Islet precursor cell (in vitro differentiated cells): ENCODE measurements at places on chromosomes 5 and 9.

DNA sequence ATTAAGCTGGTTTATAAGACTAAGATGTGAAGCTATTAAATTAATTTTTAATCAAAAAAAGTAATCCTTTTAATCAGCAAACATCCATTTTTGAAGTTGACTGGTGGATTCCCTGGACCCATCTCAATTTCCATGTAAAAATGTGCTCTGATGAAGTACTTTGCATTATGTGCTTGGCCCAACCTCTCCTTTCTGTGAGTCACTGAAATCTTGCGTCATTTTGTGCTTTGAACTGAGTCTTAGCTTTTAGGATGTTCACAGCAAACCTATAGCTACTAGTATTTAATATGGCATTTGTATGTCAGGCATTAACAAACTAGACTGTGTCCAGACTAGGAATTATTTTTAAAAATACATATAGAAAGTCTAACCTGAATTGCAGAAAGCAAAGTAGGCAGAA is 55.0 kb upstream of the CDH12 start:
- DNase-seq = no peak

DNA sequence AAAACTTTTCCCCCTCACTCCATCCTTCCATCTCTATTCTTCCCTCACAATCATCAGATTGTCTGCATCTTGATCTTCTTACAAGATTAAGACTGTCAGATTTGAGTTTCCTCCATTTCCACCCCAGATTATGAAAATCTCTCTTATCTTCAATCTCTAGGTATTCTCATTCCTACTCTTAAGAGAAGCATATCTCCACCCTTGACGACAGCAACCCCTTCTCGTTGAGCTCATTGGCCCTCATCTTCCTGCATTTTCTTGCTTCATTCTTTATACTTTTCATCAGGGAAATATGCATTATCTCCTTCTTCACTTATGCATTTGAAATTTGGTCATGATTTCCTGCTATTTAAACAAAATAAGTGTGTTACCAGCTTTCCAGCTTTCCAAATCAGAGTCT is 301.3 kb downstream of the DNAH5 start:
- no peak for DNase-seq

DNA sequence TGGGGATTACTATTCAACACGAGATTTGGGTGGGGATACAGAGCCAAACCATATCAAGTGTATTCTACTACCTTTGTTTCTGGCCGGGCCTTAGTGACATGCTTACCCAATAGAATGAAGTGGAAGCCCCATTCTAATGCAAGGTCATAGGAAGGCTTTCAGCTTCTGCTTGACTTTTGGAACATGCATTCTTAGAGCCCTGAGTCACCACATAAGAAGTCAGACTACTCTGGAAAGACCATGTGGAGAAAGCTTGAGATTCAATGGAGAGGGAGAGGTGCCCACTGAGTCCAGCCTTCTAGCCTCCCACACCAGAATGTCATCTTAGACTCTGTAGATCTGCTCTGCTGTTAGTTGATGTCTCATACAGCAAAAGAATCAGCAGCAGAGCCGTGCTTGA is 155.7 kb upstream of the FBN2 start:
- DNase-seq = no peak

DNA sequence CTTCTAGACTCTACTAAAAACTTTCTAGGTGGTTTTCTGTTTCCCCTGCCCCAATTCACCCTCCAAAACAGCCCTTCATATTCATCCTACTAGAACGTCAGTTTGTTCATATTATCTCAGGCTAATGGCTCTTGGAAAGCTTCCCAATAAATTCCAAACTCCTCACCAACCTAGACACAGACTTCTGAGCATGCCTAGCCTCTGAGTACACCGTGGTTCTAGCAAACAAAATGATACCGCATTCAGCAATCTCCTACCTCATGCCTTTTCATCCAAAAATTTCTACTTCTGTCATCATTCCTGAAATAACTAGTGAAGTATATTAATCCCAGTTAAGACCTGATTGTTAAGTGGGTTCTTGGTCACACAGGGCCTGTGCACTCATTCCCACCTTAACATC is 46.5 kb upstream of the NR5A1 start:
- DNase-seq = no peak

DNA sequence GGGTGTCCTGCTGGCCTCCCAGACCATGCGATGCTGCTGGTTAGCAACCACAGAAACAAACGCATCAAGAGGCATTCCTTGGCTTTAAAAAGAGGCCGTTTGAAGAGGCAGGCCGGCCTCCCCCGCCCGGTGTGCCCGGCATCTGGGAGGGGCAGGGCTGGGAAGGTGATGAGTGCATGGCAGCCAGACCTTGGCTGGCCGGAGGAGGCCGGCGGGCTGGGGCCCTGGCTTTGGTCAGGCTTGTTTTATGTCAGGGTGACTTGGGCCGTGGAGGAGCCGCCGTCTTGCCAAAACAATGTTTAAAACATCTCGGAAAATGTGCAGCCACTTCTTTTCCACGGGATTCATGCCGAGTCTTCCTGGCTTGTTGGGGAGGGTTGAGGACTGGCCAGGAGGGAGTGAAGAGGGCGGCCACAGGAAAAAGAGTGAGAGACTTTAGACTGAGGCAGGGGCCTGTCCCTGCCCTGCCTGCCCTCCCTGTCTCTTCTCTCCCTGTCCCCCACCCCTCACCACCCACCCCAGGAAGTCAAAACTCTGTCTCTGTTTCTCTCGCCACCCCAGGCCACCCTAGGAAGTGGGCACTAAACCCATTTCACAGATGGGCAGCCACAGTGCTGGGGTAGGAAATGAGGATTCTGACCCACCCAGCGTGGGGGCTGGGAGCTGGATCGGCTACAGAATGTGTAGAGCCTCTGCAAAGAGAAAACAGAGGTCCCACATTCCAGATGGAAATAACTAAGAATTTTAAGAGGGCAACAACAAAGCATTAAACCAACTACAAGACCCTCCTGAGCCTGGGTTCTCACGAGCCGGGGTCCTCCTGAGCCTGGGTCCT is 143.0 kb downstream of the RXRA start:
- peak; percentile 73 for DNase-seq

DNA sequence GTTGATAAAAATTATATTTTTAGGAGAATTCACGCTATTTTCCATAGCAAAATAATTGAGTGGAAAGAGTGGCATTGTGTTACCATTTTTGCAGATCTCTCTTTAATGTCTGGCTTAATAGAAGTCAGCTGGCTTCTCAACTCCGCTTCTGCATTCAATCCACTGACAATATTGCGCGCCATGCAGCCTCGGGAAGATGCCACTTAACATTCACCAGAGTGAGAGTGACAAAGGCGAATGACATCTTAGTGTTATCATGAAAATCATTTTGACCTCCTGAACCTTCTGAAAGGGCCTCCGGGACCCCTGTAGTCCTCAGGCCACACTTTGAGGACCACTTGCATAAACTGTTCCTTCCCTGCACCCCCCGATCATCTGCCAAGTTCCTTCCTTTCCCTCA is 80.1 kb upstream of the ORM1 start:
- DNase-seq = no peak

GRCh38 chr5:64364426-64364825 is 141.4 kb upstream of the RGS7BP start:
- no peak for DNase-seq

DNA sequence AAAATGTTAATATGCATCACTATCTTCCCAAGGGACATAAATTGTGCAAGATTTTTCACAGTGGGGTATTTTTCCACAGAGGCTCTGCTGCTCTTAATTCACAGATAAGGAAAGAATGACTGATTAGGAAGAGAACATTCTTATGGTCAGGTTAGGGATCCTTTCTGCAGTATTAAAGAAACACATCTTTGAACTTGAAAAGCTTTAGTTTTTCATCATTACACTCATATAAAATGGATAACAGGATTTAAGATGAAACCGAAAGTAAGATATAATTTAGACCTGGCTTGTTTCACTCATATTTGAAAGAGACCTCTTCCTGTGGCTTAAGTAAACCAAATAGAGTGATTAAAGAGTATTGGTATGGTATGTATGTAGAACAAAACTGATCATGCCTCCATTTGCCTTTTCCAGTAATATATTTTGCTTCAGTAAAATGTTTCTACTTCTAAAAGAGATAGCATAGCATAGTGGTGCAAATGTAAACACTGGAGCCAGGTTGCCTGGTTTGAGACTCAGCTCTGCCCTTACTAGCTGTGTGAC is 160.0 kb downstream of the PRR16 start:
- no peak for DNase-seq

DNA sequence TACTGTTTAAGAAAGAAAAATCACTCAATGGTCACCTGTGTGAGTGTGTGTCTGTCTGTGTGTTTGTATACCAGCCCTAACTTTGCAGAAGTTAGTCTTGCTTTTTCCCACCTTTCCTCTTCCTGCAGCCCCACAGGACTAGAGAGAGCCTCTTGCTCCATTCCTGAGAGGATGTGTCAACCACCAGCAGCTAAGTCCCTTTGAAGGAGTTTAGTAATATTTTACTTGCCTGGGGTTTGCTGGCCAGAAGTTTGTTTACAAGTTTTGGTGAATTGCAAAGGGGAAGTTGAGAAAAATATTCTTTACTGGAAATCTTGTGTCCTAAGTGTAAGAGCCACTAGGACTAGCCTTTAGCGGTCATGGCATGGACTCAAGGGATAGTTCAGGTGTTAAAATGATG is 316.2 kb downstream of the BRINP1 start:
- DNase-seq = no peak

DNA sequence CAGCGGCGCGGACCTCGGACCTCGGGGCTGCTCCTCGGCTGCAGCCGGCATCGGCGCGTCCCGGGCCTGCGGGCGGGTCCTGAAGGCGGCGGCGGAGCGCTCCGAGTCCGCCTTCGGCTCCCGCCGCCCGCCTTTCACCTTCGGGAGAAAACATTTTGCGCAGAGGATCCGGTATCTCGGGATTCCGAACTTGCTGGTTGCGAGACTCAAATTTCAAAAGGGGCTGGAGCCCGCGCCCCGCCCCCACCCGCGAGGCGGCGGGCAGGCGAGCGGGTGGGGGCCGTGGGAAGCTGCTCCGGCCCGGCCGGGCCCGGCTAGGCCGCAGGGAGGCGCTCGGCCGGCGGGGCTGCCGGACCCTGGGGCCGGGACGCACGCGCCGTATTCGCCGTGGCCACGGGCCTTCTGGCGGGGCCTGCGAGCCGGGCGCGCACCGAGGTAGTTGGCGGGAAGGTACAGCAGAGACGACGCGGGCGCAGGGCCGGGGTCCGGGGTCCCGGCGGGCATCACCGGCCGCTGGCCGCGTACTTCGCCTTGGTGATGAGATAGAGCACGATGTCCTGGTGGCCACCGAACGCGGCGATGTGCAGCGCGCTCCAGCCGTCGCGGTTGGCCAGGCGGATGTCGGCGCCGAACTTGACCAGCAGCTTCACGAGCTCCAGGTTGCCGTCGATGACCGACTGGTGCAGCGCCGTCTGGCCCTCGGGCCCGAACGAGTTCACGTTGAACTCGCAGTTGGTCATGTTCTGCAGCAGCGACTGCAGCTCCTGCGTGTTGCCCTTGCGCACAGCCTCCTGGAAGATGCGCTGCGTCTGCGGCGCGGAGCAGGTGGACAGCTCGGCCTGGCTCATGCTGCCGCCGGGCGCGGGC is 757 bp downstream of the NRARP start:
- DNase-seq = peak; percentile 76

DNA sequence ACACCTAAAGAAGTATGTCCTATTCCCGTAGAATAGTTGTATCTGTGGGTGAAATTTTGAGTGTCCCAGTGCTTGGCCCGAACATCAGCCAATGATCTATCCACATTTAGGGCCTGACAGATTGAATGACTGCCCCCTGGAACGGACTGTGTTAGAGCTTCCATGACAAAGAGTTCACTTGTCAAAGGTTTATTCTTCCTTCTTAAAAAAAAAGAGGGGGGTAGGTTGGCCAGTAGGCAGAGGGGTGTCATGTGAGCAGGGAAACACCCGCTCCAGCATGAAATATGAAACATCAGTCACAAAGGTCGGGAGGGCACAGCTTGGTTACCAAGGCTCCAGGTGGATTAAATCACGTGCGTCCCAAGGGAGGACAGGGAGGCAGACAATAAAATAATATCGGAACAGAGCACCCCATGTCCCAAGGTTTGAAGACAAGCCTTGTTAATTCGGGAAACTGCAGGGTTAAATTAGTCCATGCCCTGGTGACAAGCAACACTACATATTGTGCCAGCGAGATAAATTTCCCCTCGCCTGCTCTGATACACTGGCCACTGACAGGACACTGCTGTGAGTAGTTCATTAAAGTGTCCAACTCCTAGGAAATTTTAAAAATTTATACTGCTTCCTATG is 401.2 kb downstream of the IRX1 start:
- DNase-seq = no peak
